ENCODE measurements at places on chromosomes 13 and 19.

- no peak overlapping the region for H3K27ac ChIP-seq
- H3K27me3 ChIP-seq = no peaks in the 10 kb centered on the region
- no peak for DNase-seq
- no peak overlapping the region for H3K4me3 ChIP-seq
- peaks cover 21% of the 10 kb centered on the region for H3K4me1 ChIP-seq
Observed at GRCh38 chr19:42174958-42175734, 42.3 kb downstream of the DEDD2 start.

DNA sequence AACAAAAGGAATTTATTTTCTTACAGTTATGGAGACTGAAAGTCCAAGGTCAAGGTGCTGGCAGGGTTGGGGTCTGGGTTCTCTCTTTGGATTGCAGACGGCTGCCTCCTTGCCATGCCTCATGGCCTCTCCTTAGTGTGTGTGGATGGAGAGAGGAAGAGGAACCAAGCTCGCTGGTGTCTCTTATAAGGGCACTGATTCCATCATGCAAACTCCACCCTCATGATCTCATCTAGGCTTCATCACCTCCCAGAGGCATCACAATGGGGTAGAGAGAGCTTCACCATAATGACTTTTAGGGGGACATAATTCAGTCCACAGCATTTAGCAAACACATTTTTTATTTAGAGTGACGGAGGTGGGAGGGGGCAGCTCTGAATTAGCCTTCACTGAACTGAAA lies 104.9 kb upstream of the ABCC4 start:
- no peak overlapping the region for H3K4me3 ChIP-seq
- H3K36me3 ChIP-seq = no peaks in the 10 kb centered on the region
- H3K27ac ChIP-seq = no peak overlapping the region
- no peak for DNase-seq

- peaks cover 10% of the 10 kb centered on the region for H3K36me3 ChIP-seq
- no peak for DNase-seq
- no peaks in the 10 kb centered on the region for H3K4me1 ChIP-seq
- H3K4me3 ChIP-seq = no peak overlapping the region
- H3K27me3 ChIP-seq = no peaks in the 10 kb centered on the region
Observed at GRCh38 chr19:8398311-8398771, 8.2 kb downstream of the RAB11B start.

GRCh38 chr13:31172001-31172400 lies 10.3 kb upstream of the HSPH1 start:
- H3K27ac ChIP-seq = no peak overlapping the region
- H3K4me1 ChIP-seq = no peaks in the 10 kb centered on the region
- no peaks in the 10 kb centered on the region for H3K36me3 ChIP-seq
- H3K4me3 ChIP-seq = no peak overlapping the region
- H3K27me3 ChIP-seq = no peaks in the 10 kb centered on the region
- no peak for DNase-seq

DNA sequence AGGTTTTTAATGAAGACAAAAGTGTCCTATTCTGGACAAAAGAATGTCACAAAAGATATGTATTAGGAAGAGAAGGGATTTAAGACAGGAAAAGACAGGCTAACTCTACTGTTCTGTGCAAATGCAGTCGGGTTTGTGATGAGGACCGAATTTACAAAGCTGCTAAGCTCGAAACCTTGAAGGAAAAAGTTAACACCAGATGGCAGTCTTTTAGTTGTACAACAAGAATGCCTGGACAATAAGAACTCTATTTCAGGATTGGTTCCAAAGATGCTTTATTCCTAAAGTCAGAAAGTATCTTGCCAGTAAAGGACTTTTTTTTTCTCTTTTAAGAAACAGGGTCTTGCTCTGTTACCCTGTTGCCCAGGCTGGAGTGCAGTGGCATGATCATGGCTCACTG lies 51.1 kb downstream of the HS6ST3 start:
- no peak overlapping the region for H3K27ac ChIP-seq
- no peak overlapping the region for H3K4me3 ChIP-seq
- no peaks in the 10 kb centered on the region for H3K27me3 ChIP-seq
- DNase-seq = no peak
- H3K36me3 ChIP-seq = no peaks in the 10 kb centered on the region
- H3K4me1 ChIP-seq = no peaks in the 10 kb centered on the region

- no peaks in the 10 kb centered on the region for H3K4me1 ChIP-seq
- DNase-seq = peak; percentile 33
- no peaks in the 10 kb centered on the region for H3K27me3 ChIP-seq
- no peaks in the 10 kb centered on the region for H3K36me3 ChIP-seq
Observed at GRCh38 chr19:39765091-39766076, 13.3 kb upstream of the LEUTX start.

DNA sequence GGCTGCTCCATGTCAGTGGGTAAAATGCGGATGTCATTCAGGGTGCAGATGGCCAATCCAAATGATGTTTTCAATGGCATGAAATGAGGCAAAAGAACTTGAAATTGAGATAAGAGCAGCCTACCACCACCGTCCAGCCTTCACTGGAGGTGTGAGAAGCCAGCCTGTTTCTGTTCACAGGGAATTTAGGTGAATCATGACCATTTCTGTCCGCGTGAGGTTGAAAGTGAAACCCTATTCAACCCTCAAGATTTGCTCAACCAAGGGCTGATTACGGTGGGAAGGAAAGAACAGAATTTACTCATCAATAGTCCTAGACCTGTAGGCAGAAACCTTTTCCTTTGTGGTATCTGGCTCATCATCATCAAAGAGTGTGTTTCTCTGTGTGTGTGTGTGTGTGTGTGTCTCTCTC lies 370.7 kb downstream of the COG6 start:
- H3K4me1 ChIP-seq = no peaks in the 10 kb centered on the region
- peak; percentile 42 for DNase-seq
- peak overlapping the region; percentile 43 for H3K4me3 ChIP-seq
- H3K36me3 ChIP-seq = no peaks in the 10 kb centered on the region
- H3K27ac ChIP-seq = no peak overlapping the region

GRCh38 chr19:47133021-47133471 lies 2.4 kb downstream of the SAE1 start:
- peaks cover 25% of the 10 kb centered on the region for H3K4me1 ChIP-seq
- H3K27ac ChIP-seq = no peak overlapping the region
- H3K27me3 ChIP-seq = no peaks in the 10 kb centered on the region
- DNase-seq = no peak

GRCh38 chr13:100139817-100140216 lies 50.9 kb downstream of the PCCA start:
- no peaks in the 10 kb centered on the region for H3K4me1 ChIP-seq
- no peaks in the 10 kb centered on the region for H3K27me3 ChIP-seq
- H3K4me3 ChIP-seq = no peak overlapping the region

- peaks cover 31% of the 10 kb centered on the region for H3K36me3 ChIP-seq
- H3K27ac ChIP-seq = peak overlapping the region; percentile 71
- DNase-seq = no peak
- H3K4me1 ChIP-seq = peaks cover 11% of the 10 kb centered on the region
Observed at GRCh38 chr19:9835507-9835949, 410 bp downstream of the PIN1 start.

- DNase-seq = no peak
- H3K4me3 ChIP-seq = peak within 1 kb of the TSS; percentile 20
- no peak within 1 kb of the TSS for H3K27ac ChIP-seq
- H3K27me3 ChIP-seq = no peaks in the 10 kb centered on the region
Observed at GRCh38 chr19:36032251-36033104, at the start of gene CLIP3. CLIP3 (minus strand) TSS chr19:36032873; CDS start chr19:36032357, 516 bp downstream.

GRCh38 chr19:41591951-41592562 lies 16.1 kb downstream of the CEACAM21 start:
- no peaks in the 10 kb centered on the region for H3K27me3 ChIP-seq
- no peaks in the 10 kb centered on the region for H3K4me1 ChIP-seq
- no peak overlapping the region for H3K4me3 ChIP-seq
- H3K36me3 ChIP-seq = no peaks in the 10 kb centered on the region

GRCh38 chr13:75705395-75705794 lies 69.3 kb downstream of the LMO7 start:
- no peaks in the 10 kb centered on the region for H3K36me3 ChIP-seq
- no peak overlapping the region for H3K27ac ChIP-seq
- DNase-seq = no peak
- H3K4me1 ChIP-seq = no peaks in the 10 kb centered on the region

DNA sequence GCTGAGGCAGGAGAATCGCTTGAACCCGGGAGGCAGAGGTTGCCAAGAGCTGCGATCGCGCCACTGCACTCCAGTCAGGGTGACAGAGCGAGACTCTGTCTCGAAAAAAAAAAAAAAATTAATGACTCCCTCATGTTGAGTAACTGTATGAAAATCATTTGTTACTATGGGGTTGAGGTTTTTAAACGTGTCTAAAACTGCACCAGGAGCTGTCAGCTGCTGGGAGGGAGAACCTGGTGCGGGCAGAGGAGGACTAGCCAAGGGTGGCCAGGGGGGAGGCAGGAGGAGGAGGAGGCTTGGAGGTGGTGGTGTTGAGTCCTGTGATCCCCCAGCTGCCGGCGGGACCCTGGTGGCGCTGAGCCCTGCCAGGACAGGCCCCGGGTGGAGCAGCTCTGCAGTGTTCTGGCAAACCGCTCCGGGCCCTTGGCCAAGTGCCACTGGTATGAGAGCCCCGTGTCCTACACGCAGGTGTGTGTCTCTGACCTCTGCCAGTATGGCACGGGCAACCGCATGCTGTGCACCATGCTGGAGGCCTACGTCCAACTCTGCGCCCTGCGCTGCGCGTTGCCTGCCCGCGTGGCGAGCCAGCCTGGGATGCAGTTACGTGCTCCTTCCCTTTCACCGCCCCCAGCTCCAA lies 17.1 kb upstream of the FXYD3 start:
- H3K4me1 ChIP-seq = no peaks in the 10 kb centered on the region
- H3K4me3 ChIP-seq = no peak overlapping the region
- H3K27me3 ChIP-seq = no peaks in the 10 kb centered on the region
- no peaks in the 10 kb centered on the region for H3K36me3 ChIP-seq
- no peak for DNase-seq

GRCh38 chr19:8221161-8221560 lies 12.0 kb downstream of the CERS4 start:
- no peaks in the 10 kb centered on the region for H3K27me3 ChIP-seq
- H3K27ac ChIP-seq = no peak overlapping the region
- no peak overlapping the region for H3K4me3 ChIP-seq

GRCh38 chr19:48444936-48445200 lies 915 bp upstream of the GRWD1 start:
- H3K4me3 ChIP-seq = peak overlapping the region; percentile 80
- H3K4me1 ChIP-seq = peaks cover 20% of the 10 kb centered on the region
- H3K36me3 ChIP-seq = peaks cover 6% of the 10 kb centered on the region
- H3K27me3 ChIP-seq = peaks cover 8% of the 10 kb centered on the region
- H3K27ac ChIP-seq = peak overlapping the region; percentile 83
- no peak for DNase-seq

DNA sequence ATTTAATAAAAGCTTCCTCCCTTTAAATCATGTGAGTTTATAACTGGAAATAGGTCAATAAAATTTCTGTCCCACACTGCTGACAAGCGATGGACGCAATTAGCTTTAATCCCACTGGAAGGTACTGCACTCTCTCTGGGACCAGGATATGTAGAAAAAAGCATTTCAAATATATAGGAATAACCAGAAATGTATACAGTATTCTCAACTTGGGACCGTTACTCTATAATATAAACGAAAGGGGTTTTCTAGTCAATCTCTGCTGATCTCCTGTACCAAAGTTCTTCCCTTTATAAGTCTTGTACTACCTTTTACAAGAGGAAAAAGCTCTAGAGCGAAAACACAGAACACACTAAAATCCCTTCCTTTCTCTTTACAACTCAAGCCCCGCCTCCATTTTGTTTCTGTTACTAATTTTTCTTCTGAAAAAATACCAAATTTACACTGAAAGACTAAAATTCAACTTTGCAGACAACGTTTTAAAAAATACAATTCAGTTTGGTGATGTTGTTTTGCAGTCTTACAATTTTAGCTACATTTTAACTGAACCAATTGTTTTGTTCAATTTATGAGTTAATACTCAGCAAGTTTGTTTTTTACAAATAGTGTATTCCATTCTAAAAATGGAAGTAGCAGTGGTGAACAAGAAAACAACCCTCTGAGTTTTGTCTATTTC lies 1.7 kb upstream of the USPL1 start:
- peak; percentile 54 for DNase-seq
- peak overlapping the region; percentile 84 for H3K4me3 ChIP-seq
- H3K36me3 ChIP-seq = no peaks in the 10 kb centered on the region
- H3K27ac ChIP-seq = peak overlapping the region; percentile 97
- H3K4me1 ChIP-seq = peaks cover 11% of the 10 kb centered on the region

DNA sequence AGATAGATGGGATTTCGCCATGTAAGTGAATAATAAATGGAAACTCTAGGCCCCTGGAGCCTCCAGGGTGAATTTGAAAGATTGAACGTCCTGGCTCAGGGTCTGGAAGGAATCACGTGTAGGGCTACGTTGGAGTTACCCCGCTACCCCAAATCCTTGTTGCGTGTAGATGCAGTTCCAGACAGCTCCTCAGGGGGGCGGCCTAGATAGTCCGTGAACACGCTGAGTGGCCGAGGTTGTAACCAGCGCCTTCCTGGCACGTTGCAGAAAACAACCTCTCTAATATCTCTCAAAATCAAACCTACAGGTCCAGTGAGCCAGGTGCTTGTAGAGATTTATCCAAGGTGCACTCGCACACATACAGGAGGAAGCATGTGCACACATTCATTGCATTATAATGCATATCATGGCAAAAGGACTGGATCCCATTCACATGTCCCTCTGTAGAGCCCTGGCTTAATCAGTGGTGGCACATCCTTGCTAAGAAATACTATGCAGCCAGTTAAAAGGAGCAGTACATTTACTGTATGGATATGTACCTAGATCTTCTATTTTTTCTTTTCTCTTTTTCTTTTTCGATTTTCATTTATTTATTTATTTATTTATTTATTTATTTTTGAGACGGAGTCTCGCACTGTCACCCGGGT lies 2.5 kb upstream of the KEAP1 start:
- H3K4me1 ChIP-seq = peaks cover 20% of the 10 kb centered on the region
- H3K4me3 ChIP-seq = no peak overlapping the region
- peak; percentile 51 for DNase-seq
- H3K27me3 ChIP-seq = no peaks in the 10 kb centered on the region

GRCh38 chr19:29478578-29479565 lies 46.9 kb upstream of the VSTM2B start:
- H3K27ac ChIP-seq = no peak overlapping the region
- no peaks in the 10 kb centered on the region for H3K27me3 ChIP-seq
- no peak for DNase-seq
- no peaks in the 10 kb centered on the region for H3K36me3 ChIP-seq
- no peaks in the 10 kb centered on the region for H3K4me1 ChIP-seq

DNA sequence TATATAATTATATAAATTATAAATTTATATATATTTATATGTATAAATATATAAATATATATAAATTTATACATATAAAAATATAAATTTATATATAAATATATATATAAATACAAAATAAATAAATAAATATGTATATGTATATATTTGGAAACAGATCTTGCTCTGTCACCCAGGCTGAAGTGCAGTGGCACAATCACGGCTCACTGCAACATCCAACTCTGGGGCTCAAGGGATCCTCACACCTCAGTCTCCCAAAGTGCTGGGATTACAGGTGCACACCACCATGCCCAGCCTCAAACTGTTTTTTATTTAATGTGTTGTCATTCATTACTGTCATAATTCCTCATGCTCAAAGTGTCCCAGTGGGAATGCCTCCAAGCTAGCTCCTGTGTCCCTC lies 25.2 kb upstream of the PDCD5 start:
- H3K27ac ChIP-seq = no peak overlapping the region
- no peak overlapping the region for H3K4me3 ChIP-seq
- H3K4me1 ChIP-seq = no peaks in the 10 kb centered on the region
- no peaks in the 10 kb centered on the region for H3K27me3 ChIP-seq
- no peak for DNase-seq
